ENCODE measurements at places on chromosomes 5 and 9.

GRCh38 chr5:127643607-127644006, 5.3 kb upstream of the CTXN3 start:
- no peak for DNase-seq

GRCh38 chr5:167513381-167513780, 778.1 kb upstream of the WWC1 start:
- no peak for DNase-seq

- no peak for DNase-seq
Observed at GRCh38 chr5:38846379-38847011, 683 bp downstream of the OSMR start.

DNA sequence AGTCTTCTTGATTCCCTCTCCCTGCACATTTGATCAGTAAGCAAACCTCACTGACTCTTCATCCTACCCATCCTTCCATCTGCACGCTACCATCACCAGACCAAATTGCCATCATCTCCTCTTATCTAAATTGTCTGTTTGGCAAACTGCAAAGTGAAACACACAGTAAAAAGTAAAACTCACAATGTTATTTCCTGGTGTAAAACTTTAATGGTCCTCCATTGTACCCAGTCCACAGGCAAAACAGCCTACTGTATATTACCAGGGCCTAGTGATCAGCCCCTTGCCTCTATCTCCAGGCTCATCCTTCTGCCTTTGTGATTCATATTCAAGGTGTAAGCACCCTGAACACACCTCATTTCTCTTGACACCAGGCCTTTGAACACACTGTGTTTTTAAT, 83.3 kb upstream of the GPR151 start:
- DNase-seq: no peak

DNA sequence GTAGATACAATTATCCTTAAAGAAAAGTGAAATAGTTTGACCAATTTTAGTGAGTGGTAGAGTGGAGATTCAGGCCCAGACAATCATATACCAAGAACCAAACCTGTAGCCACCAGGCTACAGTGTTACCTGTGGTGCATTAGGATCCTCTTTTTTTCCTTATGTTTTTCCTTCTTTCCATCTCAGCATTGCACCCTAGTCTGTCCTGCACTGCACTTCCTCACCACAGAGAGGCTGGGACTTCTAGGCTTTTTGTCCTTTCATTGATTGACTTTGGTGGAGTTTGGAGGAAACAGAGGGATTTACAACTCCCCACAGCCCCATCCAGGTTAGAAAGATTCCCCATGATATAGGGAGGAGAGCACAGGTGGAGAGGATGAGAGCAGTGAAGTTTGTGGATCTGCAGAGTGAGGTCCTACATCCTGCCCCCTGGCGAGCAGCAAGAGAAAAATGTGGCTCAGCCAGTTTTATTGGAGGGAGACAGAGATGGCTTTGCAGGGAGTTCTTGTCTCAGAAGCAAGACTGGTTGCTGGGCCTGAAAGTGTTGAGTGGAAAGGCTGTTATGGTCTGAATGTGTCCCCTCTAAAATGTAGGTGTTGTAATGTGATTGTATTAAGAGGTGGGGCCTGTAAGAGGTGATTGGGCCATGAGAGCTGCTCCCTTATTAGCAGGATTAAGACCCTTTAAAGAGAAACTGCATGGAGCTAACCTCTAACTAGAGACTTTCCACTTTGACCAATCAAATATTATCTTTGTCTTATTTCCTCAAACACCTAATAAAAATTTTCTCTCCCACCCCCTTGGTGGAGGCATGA, 36.2 kb downstream of the KIF4B start:
- no peak for DNase-seq

DNA sequence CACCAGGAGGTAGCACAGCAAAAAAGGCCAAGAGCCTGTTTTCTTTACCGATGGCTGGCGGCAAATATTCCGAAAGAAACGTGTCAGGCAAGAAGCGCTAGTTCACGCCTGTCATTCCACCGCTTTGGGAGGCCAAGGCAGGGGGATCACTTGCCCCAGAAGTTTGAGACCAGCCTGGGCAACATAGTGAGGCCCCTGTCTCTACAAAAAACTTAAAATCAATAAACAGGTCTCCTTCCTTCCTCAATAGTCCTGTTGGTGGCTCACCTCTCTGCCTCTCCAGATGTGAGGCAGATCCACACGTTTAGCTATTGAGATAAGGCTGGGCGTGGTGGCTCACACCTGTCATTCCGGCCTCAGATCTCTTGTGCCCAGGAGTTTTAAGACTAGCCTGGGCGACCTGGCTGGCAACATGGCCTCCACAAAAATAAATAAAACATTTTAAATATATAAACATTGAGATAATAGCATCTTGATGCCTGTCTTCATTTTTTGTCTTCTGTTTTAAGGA, 1.3 kb upstream of the TMEM250 start:
- DNase-seq: no peak

DNA sequence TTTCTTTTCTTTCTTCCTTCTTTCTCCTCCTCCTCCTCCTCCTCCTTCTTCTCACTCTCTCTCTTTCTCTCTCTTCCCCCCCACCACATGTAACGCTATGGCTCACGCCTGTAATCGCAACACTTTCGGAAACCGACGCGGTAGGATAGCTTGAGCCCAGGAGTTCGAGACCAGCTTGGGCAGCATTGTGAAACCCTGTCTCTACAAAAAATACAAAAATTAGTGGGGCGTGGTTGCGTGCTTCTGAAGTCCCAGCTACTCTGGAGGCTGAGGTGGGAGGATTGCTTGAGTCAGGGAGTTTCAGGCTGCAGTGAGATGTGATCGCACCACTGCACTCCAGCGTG, 736 bp upstream of the GLDC start:
- no peak for DNase-seq

- DNase-seq: no peak
Observed at GRCh38 chr9:18907927-18908625, 124.9 kb downstream of the SAXO1 start.

GRCh38 chr5:41670216-41670615, 159.8 kb upstream of the PLCXD3 start:
- DNase-seq: no peak
